ENCODE measurements at places on chromosomes 13 and 19.

GRCh38 chr19:35872180-35872579 is 3.8 kb downstream of the APLP1 start:
- no peak for DNase-seq

DNA sequence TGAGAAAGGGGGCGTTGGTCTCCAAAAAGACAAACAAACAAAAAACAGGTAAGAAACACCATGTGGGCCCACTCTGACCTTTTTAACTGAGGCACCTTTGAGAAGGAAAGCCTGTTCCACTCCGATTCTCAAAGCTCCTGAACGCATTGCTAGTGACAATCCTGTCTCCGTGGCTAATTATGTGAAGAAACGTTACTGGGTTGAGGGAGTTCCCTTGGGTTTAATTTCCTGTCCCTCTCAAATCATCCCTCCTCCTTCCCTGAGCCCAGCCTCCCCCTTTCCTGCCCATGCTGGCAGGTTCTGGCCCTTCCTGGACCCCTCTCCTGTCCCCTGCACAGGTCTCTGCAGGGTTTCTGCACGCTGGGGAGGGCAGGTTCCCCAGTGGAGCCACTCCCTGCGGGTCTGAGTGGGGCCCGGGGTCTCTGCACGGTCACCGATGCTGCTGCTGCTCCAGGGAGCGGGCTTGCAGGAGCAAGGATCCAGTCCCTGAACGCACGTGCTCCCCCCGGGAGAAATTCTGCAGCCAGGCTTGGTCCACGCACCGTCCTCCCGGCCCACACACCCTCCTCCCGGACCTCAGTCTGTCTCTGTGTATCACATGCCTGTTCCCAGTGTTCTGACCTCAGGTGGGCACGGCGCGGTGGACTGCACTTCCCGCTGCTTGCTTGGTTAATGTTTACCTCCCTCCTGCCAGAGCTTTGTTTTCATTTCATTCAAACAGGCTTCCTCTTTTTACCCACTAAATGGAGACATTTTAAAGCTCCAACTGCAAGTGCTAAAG is 76.4 kb upstream of the MCF2L start:
- no peak for DNase-seq

- no peak for DNase-seq
These were observed 46.3 kb downstream of the ZNF724 start for GRCh38 chr19:23203841-23204344.

- DNase-seq = no peak
These were observed 152.5 kb downstream of the RGCC start for GRCh38 chr13:41609828-41610227.
